ENCODE measurements at places on chromosomes 7 and 10.
A peak's percentile ranks its signal among the peaks of the same experiment; 100 is the strongest.

- no peak for DNase-seq
Observed at GRCh38 chr7:37234334-37234733, 214.3 kb downstream of the ELMO1 start.

DNA sequence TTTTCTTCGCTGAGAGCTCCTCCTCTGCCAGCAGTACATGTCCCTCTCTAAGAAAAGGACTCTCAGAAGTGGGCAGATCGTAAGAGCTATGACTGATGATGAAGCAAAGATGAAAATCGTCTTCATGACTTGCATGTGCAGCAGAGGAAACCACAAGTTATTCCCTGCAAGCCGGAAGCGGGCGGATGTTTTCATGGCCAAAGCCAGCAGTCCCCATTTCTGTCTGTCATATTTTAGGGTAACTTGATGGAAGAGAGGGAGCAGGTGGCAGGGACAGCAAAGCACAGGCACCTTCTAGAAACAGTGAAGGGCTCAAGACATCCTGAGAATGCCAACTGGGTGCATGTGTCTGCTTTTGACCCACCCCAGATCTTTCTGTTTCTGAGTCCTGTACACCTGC, 19.9 kb downstream of the KLF6 start:
- DNase-seq = no peak

DNA sequence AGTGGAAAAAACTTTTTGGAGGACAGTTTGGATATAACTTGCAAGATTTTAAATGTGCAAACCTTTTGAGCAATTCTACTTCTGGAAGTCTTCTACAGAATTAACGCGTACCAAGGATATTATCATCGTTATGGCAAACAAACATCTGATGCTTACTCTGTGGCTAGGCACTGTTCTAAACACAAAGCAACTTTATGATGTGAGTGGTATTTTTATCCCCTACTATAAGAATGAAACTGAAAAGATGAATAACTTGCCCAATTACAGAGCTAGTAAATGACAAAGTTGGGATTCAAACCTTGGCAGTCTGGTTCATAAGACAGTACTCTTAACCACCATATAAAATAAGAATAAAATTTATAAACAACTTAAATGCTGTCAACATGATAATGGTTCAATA, 15.8 kb downstream of the ASZ1 start:
- no peak for DNase-seq

DNA sequence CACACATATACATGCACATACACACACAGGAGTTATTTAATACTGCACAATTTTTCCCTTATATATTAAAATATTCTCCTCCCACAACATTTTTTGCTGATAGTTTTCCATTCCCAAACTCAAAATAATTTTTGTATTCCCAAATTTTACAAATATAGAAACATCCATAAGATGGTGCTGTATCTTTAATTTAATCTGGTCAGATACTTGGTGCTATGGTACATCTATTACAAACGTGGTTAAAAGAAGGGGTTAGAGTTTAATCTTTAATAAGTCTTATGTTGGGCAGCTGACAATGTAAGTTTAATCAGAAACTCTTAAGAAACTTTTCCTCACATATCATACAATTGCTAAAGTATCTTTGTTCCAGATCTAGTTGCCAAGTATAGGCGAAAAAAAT, 10.2 kb upstream of the CADPS2 start:
- no peak for DNase-seq

DNA sequence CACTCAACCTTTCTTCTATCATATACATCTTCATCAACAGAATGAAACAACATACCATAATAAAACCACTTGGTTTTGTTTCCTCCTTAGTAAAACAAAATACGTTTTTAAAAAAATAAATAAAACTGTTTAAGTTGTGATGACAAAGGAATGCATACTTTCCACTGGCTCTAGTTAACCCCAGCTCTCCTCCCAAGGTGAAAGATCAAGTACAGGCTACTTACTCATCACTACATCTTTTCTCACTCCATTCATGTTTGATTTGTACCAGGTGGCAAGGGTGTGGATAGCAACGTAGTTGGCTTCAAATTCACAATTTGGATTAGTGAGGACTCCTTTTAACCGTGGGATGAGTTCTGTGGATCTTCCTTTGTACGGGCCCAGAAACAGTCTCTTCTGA, 14.7 kb downstream of the OGA start:
- DNase-seq = no peak

DNA sequence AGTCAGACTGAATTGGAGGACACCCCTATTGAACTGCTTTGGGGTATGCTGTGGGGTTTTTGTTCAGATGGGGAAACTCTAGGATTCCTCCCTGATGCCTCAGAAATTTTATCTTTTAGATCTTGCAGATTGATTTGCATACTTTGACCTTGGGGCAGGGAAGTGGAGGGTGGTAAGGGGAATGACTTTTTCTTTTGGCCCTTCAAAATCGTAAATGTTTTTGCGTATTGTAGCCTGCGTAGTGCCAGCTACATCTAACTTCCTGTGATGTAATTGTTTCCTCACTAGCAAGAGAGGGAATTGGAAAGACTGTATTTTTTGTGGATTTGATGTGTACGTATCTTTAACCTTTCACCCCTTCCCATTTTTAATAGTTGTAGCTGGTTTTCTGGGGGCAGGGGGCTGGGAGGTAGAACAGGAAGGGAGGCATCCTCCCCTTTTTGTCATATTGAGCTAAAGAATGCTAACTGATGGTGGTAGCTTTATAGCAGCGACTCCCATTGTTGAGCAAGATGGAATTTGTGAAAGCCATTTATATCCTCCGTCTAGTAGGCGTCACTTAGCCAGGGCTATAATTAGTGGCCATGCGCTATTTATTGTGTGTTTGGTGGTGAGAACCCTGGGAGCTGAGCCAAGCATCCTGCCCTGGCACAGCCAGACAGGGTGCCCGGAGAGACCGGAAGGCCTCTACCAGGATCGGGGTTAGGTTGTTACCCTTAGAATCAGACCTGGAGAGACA, 11.3 kb downstream of the DUSP5 start:
- no peak for DNase-seq

DNA sequence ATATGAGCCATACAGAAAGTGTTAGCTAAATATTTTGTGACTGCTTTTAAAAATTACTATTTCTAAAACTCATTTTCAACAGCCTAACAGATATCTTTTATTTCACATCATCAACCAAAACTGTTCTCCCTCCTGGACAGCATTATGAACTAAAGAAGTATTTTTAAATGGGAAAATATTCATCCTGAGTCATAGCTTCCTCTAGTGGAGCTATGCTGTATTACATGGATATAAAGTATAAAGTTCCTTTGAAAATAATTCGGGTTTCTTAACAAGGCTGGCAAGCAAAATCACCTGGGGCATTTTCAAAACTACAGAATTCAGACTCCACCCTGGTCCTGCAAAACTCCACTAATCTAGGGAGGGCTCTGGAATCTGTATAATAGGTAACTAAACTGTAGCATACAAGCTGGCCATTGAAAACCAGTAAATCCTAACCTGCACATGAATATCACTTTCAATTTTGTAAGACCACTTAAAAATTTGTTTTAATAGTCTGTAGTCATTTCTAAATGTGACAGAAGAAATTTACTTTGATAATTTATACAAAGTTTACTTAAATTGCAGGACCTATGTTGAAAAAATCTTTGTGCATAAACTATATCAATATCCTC, 53.5 kb downstream of the SCIN start:
- no peak for DNase-seq

- DNase-seq = no peak
Observed at GRCh38 chr7:87148332-87148955, 3.8 kb upstream of the DMTF1 start.

DNA sequence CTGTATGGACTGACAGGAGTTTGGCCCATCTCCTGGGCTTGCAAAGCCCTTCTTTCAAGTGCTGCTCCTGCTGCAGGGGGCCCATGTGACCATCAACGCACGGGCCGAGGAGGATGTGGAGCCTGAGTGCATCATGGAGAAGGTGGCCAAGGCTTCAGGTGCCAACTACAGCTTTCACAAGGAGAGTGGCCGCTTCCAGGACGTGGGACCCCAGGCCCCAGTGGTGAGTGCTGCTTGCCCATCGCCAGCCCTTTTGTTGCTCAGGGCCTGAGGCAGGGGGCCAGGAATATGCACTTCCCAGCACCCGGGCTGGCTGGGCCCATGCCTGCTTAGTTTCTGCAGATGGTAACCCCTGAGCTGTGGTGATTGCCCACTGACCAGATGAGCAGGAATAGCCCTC, 8.7 kb downstream of the PGAM2 start:
- no peak for DNase-seq

DNA sequence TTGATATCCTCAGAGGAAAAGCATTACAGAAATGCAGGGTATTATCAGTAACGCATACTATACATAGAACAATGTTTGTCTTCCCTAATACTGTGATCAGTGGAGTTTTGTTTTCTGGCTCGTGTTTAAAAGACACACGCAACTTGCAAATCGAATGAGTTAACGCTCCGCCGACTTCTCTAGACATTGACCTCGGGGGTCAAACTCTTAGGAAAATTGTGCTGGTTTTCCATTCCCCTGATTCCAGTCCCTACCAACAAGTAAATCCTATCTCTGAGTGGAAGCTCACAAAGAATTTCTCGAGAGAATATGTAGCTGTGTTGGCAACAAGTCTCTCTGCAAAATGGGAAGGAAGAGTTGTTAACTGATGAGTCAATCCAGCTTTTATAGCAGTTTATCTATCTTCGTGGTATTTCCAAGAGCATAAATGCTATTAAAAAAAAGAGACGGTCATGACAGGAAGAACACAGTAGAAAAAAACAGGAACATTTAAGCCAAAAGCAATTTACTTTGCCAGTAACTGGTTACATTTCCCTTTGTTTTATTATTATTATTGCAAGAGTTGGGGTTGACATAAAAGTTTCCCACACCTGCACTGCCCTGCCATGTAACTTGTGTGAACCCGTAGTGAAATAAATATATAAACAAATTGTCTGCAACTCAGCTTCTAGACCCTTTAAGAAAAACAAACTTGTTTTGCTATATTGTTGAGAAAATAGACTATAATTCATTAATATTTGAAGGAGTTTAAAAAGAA, 144.4 kb downstream of the ARID5B start:
- peak; percentile 79 for DNase-seq

GRCh38 chr7:114703677-114704076, 218.2 kb upstream of the MDFIC start:
- DNase-seq = no peak

GRCh38 chr10:38093816-38094157, 350 bp upstream of the ZNF37A start:
- no peak for DNase-seq

DNA sequence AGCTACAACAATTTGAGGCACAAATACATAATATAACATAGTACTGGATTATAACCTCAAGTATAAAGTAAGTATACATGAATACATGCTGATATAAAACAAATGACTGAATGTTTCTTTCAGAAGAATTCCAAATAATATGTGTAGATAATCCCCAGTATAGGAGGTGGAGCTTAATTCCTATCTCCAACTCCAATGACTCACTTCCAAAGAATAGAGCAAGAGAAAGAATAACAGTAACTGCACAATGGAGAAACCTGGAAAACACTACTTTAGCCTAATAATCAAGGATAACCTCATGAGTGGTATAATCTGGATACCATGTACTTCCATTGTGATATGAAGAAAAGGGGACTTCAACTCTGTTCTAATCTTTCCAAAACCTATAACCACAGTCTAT, 13.7 kb upstream of the SEMA3C start:
- DNase-seq = no peak

DNA sequence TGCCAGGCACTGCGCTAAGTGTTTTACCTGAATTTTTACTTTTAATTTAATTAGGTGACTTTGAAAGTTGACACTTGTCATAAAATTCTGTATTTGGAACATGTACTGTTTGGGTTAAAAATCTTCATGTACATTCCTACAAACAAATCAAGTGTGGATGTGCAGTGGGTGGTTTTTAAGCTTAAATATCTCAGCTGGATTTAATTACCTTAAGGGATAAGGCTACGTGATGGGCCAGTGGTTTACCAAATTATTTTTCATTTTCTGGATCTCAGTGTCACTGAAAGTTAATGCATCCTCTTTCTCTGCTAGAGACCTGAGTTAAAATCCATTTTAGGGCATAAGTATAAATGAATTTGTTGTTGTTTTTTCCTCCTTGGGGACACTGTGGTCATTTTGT, 51.1 kb downstream of the EXOC4 start:
- DNase-seq = no peak

- no peak for DNase-seq
Observed at GRCh38 chr7:101200862-101201599, at the start of gene MOGAT3. Gene MOGAT3 (minus strand): TSS chr7:101201036. CDS start chr7:101200854, 182 bp downstream.

- DNase-seq = no peak
Observed at GRCh38 chr7:96241855-96242254, 80.0 kb downstream of the SLC25A13 start.

DNA sequence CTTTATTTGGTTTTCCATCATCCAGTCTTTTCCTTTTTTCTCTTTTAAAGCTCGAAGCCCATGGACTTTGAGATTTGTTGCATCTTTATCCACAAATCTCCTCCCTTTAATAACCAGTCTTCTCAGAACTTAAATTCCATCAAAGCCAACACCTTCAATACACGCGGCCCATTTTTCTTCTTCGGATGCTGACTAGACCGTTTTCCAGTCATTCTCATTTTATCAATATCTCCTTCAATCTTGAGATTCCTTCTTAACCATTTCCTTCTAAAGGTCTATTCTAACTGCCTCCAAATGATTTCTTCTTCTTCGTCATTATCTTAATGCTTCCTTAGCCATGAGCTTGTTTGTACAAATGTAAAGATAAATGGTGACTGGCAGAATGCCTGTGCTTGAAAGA, 173.5 kb downstream of the BAMBI start:
- DNase-seq = no peak

DNA sequence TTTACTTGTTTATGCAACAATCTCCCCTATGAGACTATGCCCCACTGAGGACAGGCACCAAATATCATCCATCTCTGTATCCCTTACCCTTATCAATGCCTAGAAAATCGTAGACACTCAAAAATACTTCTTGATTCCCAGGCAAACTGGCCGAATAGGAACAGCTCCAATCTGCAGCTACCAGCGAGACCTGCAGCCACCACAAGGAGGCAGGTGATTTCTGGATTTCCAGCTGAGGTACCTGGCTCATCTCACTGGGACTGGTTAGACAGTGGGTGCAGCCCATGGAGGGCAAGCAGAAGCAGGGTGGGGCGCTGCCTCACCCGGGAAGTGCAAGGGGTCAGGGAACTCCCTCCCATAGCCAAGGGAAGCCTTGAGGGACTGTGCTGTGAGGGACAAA, 10.8 kb upstream of the PPP1R3C start:
- DNase-seq = no peak

DNA sequence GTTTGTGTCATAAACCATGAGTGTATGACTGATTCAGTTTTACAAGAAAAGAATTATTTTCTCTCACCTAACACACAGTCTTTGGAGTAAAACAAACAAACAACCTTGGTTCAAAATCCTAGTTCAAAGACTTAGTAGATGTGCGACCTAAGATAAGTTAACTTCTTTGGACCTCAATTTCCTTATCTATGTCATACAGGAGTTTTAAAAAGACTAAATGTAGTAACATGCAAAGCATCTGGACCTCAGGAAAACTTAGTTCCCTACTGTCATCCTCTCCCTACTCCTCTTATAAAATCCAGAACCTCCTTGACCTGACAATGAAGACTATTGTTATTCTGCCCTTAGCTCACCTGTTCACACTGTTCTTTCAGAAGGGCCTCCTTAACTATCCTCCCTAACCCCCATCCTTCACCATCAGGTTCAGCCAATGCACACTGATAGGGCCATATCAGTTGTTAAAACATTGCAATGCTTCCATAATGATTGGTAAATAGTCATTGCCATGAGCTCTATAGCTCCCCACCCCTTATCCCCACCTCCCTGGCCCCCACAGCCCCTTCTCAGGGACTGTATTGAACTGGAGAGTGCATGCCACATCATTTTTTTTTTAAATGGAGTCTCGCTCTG, 28.8 kb upstream of the CCNJ start:
- DNase-seq = no peak
